ENCODE measurements at places on chromosomes 7 and 10.

GRCh38 chr7:83414947-83415346 lies 234.0 kb downstream of the SEMA3E start:
- no peak for DNase-seq

DNA sequence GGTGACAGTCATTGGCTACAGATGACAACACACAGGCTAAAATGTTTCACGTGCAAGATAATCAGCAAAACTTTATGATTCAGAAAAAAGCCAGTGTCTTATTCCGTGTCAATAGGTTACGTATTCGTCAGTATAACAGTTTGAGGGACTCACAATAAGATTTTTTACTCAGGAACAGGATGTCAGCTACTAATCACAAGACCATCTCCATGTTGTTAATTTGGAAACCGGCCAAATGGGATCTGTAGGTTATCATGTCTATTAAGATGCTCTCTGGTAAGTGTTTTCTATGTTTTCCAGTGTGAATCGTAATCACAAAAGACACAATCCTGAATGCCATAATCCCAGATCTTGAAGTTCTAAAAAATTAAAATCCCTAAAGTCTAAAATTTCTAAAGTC lies 197.3 kb downstream of the ETV1 start:
- DNase-seq = peak; percentile 11

DNA sequence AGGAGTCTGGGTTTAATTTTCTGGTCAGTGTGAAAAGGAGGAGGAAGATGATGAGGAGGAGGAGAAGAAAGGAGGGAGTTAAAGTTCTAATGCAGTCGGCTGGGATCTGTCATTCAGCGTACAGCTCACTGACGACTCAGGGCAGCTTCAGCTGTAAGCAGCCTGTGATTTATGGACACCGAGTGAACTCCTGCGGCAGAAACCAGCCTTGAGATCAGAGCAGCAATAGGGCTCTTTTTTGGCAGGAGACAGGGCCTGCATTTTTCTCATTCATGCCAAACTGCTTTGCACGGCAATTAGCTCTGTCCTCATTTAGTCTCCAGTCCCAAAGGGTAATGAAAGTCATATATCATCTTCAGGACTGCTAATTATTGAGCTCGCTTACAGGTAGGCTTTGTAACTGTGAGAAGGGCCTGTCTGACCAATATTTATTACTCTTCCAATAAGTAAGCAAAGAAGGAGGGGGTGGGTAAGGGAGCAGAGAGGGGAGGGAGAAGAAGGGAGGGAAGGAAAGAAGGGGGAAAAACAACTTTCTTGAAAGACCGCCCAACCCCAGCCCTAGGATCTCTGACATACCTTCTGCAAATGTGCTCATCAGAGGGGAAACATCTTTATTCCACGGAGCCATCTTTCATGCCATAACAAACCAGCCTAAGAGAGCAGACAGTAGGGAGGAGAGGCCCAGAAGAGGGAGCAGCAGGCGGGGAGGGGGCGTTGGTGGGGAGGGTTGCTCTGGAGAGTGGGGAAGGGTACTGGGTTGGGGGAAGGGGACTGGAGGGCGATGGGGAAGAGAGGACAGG lies 48.1 kb upstream of the COMTD1 start:
- no peak for DNase-seq

DNA sequence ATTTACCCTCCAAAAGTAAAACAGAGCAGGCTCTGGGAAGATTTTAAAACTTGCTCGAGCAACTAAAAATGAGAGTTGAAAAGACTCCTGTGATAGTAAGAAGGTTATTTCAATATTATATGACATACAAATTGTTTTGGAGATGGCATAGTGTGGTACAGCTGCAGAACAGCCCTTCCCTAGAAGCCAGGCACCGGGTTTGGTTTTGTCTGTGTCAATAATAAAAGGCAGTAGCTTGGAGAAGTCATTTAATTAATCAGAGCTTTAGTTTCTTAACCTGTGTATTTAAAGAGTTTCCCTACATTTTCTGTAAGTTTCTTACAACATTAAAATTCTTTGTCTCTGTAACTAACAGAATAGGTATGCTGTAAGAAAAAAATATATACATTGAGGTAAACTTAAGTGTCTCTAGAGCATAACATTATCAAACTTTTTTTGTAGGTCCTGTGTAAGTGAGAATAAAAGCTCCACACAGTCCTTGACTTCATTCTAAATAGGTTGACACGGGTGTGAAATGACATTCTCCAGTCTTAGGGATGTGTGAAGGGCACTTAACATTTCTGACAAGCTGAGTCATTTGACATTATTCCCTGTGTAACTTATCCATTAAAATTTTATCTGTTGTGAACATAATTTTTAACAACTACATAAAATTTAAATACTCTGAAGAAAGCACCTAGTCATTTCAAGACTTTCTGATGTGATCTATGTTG lies 425.0 kb upstream of the ETV1 start:
- DNase-seq = no peak

DNA sequence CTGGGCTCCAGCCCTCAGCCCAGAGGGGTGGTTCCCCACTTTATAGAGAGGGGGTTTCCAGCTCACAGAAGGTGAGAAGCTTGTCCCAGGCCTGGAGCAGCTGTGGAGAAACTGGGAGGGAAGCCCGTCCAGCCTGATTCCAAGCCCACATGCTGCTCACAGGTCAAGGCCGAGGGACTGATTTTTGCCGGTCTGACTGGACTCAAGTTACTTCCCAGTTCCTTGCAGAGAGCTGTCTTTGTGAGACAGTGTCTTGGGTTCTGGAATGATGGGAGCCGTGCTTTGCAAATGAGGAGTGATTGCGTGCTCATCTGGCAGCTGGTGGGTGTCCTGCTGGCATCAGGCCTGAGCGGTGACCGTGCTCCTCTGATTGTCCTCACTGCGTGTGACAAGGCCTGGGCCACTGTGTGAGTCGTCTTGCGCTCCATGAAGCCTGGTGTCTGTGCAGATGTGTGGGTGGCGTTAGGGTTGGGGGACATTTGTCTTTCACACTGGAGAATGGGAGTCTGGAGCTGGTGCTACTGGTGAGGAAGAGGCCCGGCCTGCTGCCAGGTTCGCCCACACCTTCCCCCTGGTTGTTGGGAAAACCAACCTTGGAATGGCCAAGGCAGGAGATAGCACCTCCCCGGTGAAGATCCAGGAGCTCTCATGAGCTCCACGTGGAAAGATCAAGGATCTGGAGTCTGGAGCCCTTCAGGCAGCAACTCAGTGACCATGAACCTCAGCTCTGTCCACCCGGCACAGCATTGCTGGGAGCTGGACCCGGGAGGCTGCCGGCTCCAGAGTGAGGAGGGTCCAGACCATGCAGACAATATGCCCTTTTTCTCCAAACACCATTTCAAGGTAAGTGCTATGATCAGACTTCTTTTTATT lies 129.6 kb downstream of the SMURF1 start:
- DNase-seq = no peak

GRCh38 chr7:133859871-133860450 lies 267.2 kb upstream of the LRGUK start:
- peak; percentile 39 for DNase-seq
